ENCODE measurements at places on chromosomes 1 and 21.

GRCh38 chr1:193588311-193589082 lies 402.1 kb upstream of the B3GALT2 start:
- peak; percentile 88 for DNase-seq

- DNase-seq, result peak; percentile 33
Observed at GRCh38 chr1:27562534-27563340, 41.2 kb downstream of the AHDC1 start.

- no peak for DNase-seq
Observed at GRCh38 chr1:115882913-115883902, 42.3 kb upstream of the NHLH2 start.

DNA sequence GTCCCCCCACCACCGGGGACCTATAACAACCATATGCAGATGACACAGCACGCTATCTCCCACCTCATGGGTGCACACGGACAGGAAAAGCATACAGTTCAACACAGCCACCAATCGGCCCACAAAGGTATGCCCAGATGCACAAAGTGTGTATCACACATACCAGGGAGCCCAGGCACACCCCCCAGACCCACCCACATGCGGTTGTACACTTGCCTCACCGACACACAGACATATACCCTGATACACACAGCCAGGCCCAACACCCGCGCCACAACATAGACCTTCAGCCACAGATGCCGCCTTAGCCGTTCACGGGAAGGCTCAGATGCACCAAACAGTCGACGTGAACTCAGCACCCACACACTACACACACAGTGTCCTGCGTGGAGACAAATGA lies 5.5 kb downstream of the CROCC start:
- no peak for DNase-seq

DNA sequence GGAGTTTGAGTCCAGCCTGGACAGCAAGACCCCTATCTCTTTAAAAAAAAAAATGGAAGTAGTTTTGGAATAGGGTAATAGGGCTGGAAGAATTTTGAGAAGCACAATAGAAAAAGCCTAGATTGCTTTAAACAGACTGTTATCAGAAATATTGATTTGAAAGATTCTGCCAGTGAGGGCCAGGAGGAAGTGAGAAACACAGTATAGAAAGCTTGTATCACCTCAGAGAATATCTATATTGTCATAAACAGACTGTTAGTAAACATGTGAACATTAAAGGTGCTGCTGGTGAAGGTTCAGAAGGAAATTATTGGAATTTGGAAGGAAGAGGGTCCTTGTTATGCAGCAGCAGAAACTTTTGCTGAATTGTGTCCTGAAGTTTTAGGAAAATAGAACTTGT lies 24.8 kb upstream of the PSEN2 start:
- DNase-seq, result no peak

GRCh38 chr1:224411766-224412165 lies 22.8 kb downstream of the WDR26 start:
- DNase-seq, result no peak

GRCh38 chr1:93448292-93448982 lies 519 bp downstream of the FNBP1L start:
- DNase-seq, result peak; percentile 91

- DNase-seq, result no peak
Observed at GRCh38 chr1:29227511-29227910, 3.2 kb downstream of the MECR start.
